ENCODE measurements at places on chromosomes 3 and 15.

DNA sequence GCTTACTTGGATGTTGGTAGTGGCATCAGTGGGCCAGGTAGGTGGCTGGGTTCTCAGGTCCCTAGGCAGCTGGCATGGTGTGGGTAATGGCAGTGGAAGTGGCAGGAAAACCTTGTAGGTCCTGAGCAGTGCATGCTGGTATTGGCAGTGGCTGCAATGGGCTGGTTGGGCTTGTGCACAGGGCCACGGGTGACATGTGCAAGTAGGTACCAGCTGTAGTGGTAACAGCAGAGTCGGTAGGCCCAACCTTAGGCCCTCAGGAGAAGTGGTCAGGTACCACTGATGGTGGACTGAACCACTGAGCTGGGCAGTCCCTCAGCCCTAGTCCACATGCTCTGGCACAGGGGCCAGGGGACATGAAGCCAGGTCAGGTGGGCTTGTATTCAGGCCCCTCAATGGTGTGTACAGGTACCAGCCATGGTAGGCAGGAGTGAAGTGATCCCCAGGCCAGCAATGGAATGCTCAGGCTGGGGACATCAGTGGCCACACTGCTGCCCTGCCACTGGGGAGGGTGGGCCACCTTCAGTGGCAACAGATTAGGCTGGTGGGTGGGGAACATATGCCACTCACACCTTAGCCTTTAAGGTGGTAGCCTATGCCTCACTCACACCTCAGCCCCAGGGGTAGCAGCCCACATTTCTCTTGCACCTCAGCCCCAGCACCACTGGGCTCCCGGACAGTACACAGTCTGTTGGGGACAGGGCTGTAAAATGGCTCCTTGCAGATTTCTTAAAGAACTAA is 118.1 kb downstream of the LRRK1 start:
- no peak for DNase-seq

DNA sequence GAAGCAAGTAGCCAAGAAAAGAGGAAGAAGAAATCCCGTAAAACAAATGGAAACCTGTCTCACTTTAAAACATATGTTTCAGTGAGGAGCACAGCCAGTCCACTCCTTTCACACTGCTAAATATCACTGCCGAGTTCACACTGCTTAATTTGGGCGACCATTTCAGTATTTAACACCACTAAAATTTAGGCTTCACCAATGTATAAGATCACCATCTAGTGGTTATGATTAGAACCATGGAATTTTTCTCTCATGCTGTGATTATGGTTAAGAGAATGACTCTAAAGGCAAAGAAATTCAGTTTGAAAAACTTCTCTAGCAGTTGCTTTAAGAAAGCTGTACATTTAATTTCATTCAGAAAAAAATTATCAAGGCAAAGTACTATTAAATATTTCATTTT is 16.6 kb downstream of the SLC4A7 start:
- no peak for DNase-seq

DNA sequence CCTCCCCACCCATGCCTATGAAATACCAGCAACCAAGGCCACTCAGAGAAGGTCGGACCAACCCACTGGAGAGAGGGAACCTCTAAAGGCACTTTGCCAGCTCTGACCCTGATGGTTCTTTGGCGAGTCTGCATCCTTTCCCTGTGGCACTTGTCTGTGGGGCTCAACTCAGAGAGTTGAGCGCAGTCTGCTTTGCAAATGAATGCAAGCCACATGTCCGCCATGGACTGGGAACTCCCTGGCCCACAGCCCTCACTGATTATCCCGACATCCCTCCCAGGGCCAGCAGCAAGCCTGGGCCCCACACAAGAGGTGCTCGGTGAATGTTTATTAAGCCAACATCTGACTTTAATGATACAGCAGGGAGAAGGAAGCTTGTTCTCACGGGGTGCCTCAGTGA is 55.5 kb upstream of the HES1 start:
- no peak for DNase-seq

- DNase-seq = no peak
Measured at GRCh38 chr3:52400275-52400793, 44.6 kb downstream of the SEMA3G start.

- no peak for DNase-seq
Measured at GRCh38 chr15:23420806-23421575, 26.1 kb downstream of the GOLGA6L2 start.

GRCh38 chr3:60829058-60829457 is 422.2 kb downstream of the FHIT start:
- DNase-seq = no peak

GRCh38 chr3:57911593-57911992 is 96.6 kb upstream of the FLNB start:
- DNase-seq = no peak

DNA sequence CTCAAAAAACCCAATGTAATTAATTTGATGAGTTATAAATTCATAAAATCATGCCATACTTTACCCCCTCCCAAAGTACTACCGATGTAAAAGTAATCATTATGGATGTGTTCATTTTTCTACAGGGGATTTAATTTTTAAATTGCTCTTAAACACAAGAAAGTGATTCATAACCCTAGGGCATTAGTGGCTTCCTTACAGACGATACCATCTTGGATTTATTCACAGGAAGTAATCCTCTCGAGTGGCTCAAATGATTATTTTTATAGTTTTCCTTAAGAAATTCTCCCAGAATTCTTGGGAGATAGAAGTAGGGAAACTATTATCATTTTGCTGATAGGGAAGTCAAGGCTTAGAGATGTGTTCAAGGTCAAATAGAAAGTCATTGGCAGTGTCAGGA is 80.9 kb downstream of the PEX5L start:
- no peak for DNase-seq

DNA sequence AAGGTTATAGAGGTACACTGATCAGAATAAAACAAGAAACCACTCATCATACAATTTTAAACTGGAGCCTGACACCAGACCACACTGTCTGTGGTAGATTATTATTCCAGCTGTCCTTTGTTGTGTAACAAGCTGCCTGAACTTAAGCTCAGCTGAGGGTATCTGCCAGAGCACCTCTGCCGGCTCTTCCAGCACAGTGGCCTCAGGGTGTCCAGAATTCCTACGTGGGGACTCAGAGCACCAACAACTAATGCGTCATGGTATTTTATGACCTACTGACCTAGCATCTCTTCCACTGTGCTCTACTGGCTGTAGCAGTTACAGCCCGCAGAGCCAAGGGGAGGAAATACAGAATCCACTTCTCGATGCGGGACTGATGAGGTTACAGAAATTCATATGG is 15.6 kb upstream of the RAF1 start:
- no peak for DNase-seq

GRCh38 chr3:133905376-133905775 is 9.7 kb upstream of the RAB6B start:
- no peak for DNase-seq

- no peak for DNase-seq
Measured at GRCh38 chr3:146496251-146496650, 26.9 kb upstream of the PLSCR2 start.

DNA sequence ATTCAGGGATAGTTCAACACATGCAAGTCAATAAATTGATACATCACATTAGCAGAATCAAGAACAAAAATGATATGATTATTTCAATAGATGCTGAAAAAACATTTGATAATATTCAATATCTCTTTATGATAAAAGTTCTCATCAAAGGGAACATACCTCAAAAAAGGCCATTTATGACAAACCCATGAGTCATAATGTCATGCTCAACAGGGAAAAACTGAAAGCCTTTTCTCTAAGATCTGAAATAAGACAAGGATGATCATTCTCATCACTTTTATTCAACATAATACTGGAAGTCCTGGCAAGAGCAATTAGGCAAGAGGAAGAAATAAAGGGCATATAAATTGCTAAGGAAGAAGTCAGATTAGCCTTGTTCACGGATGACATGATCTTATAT is 54.1 kb upstream of the TMEM158 start:
- no peak for DNase-seq

DNA sequence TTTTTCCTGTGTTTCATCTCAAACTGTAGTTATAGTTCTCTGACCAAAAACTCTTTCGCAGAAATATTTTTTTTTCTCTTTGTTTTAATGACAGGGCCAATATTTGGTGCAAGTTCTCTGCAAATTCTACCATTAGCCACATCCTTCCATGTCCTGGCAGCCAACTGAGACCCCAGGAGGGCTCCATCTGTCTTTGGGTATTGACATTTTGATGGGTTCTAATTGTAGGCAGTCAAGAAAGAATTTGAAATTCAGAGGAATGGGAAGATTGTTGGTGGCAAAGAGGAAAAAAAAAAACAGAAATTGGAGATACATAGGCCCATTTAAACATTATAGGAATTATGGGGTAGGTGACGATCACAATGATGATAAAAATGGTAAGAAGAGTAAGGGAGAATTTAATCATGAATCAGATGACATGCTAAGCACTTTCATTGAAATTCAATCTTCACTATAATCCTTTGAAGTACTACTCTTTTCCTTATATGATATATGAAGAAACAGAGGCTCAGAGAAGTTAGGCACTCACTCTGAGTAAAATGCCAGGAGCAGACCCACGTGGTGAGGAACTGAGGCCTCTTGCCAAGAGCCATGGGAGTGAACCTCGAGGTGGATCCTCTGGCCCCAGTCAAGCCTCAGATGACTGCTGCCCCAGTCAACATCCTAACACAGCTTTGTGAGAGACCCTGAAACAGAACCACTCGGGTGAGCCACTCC is 151.4 kb downstream of the PDZRN3 start:
- no peak for DNase-seq

GRCh38 chr3:140599496-140599895 is 78.4 kb upstream of the TRIM42 start:
- no peak for DNase-seq

- DNase-seq = no peak
Measured at GRCh38 chr15:45858491-45858890, 223.7 kb downstream of the SQOR start.

DNA sequence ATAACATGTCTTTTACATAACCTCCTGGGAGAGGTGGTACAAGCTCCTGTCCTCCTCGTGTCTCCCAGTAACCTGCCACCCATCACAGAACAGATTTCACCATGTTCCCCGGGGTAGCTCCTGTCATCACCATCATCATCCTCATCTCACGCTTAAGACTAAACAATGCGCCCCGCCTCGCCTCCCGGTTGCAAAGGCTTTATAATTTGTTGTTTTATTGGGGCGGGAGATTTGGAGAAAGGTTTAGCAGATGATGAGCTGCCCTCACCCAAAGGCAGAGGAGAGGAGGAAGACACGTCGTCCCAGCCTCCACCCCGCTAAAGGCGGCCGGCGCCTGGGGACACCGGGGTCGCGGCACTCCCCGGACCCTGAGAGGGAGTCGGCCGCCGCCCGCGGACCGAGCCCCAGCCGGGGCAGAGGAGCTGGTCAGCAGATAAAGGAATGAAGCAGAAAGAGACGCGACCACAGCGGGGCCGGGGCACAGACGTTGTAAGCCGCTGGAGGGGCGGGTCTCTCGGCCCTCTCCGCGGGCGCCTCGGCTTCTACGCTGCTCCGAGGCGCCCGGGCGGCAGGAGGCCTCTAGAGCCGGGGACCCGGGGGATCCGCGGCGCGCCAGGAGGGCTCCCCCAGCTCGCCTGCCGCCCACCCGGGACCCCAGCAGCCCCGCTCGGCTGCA is 589 bp downstream of the HERC1 start:
- DNase-seq = no peak

- no peak for DNase-seq
Measured at GRCh38 chr3:179146911-179147513, 1.1 kb upstream of the PIK3CA start.

DNA sequence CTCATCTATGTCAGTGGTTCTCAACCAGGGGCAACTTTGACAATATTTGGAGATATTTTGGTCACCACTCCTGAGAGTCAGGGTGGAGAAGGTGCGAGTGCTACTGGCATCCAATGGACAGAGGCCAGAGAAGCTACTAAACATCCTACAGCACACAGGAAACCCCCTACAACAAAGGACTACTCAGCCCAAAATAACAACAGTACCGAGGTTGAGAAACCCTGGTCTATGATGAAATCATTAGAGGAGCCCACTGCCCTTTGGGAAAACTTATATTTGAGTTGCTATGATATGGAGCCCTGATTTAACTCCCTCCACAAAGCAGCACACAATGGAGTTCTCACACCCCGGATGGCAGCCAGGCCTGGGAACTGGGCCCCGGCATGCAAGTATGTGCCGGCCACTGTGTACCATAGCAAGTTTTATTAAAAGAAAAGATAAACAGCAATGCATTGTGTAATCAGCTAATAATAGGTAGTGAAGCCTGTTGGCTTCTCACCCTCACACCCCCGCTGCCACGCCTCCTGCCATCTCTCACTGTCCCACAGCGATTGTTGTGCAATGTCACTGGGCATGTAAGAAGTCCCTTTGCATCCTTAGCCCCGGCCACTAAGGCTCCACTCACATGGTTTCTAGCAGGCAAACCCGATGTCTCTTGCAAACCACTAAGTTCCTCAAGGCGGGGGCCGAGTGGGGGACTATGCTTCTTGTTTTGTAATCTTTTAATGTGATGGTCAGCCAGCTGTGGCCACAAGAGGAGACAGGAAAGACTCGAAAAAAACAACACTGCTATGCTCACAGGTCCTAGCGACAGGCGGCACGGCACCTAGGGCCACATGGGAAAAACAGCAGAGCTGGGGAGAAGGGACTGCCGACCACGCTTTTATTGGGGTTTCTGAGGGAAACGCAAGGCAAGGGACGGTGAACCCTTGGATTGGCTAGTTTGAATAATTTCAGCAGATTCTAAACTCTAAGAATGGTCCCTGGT is 110.0 kb downstream of the AQP9 start:
- DNase-seq = no peak

DNA sequence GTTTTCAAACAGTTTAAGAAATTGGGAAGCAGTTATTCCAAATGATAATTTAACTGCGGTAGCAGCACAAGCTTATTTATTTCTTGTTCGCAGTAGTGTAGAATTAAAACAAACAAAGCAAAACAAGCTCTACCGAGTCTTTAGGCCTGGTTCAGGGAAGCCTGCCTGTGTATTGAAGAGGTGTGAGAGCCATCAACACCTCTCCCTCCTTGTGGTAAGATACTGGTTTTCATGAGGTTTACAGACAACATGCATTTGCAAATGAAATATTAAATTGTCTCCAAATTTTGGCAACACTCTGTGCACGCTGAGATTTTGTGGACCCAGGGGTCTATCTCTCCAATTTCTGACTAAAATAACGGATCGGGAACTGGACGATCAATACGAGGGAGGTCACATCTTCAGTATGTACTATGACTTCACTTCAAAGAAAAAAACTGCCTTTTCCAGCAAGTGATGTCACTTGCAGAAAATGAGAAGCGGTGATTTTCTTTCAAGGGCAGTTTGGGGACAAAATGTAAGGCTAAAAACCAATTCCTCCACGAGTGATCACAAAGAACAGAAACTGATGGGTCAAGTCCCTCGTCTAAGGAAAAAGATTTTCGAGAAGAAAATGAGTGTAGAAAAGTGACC is 721 bp downstream of the ATR start:
- DNase-seq = no peak

GRCh38 chr3:132261506-132261905 is 55.7 kb upstream of the ACP3 start:
- DNase-seq = no peak

Data from activated T-helper 1 cell treated with anti-CD3 and anti-CD28 coated beads, Interleukin-2, amount 50 U/mL, for 16 hours (primary cell).